Right lobe of liver (tissue), 6 donors: ENCODE measurements at places on chromosomes 1 and 21. TPM values are rescaled to one million over a fixed set of nuclear protein-coding genes. Genes with fewer than 3 reads are reported as not detected.

Gene CHIA
- not detected for total RNA-seq

Gene PLA2G2D
- total RNA-seq = not detected

DNA sequence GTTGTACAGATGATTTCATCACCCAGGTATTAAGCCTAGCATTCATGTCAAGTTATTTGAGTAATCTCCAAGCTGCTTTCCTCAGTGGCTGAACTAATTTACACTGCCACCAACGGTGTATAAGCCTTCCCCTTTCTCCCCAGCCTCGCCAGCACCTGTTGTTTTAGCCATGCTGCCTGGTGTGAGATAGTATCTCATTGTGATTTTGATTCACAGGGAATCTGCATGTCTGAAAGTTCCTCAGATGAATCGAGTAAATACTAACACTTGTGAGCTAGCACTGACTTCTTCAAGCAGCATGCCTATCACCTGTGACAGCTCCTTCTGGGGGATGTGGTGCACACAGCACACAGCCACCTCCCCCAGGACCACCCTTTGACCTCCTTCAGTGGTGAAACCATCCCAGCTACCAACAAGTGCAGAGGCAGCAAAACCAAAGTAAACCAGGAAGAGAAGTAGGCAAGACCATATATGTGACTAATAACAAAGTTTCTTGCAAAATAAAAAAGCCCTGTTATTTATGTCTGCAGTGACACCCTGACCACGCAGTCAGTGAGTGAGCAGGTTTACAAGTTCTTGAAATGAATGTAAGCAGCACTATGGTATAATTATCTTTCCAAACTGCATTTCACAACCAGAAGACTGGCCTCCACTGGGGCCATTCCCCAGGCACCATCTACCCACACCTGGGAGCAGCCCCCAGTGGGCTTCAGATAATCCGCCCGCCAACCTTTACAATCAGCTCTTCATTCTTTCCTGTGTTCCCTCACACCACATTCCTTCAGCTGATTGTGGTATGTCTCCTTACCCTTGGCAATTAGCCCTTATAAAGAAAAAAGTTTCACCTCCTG, 173.8 kb downstream of the ETS2 start:
- no peak for DNase-seq

DNA sequence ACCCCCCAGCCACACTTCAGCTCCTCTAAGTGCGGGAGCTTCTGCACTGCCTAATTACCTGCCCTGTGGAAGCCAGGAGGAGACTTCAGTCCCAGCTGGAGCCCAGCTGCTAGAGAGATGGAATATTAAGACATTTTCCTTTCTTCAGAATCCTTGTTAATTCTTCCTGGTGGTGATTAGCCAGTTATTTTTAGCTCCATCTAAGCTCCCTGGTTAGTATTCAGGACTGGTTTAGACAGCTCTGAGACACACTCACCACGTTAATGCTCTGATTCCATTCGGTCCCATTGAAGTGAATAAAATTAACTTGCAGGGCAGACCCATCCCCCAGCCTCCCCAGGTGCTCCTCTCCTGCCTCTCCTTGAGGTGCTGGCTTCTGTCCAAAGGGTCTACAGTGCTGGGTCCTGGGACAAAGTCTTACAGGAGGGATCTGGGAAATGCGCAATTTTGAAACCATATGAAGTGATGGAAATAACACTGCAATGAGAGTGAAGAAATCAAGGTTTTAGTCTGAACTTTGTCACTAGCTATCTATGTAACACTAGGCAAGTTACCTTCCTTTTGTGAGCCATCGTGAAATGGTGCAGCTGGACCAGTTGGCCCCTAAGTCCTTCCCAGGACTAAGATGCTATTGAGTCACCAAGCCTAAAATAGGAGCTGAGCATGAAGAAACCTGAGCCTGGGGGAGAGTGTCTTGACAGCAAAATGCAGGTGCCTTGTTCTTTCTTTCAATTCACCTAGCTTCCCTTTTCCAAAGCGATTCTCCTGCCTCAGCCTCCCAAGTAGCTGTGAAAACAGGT, 117.4 kb upstream of the ATP1A1 start:
- DNase-seq = no peak

DNA sequence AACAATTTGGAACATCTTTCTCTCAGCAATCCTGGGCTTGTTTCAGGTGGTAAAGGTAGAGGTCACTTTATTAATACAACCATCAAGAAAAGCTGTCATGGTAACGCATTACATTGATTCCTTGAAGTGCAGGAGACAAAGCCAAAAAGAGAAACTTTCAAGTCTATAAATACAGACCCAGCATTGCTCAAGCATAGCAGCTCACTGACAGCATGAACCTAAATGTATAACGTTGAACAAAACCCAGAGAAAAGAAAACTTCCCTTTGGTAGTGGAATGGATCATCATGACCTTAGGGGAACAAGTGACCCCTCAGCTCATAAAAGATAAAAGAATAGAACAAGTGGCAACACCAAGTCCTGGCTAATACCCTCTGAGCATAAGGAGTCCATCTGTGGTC, 332.2 kb downstream of the NTNG1 start:
- DNase-seq = no peak

- no peak for DNase-seq
Observed at GRCh38 chr21:16422702-16423101, 692.9 kb downstream of the USP25 start.

DNA sequence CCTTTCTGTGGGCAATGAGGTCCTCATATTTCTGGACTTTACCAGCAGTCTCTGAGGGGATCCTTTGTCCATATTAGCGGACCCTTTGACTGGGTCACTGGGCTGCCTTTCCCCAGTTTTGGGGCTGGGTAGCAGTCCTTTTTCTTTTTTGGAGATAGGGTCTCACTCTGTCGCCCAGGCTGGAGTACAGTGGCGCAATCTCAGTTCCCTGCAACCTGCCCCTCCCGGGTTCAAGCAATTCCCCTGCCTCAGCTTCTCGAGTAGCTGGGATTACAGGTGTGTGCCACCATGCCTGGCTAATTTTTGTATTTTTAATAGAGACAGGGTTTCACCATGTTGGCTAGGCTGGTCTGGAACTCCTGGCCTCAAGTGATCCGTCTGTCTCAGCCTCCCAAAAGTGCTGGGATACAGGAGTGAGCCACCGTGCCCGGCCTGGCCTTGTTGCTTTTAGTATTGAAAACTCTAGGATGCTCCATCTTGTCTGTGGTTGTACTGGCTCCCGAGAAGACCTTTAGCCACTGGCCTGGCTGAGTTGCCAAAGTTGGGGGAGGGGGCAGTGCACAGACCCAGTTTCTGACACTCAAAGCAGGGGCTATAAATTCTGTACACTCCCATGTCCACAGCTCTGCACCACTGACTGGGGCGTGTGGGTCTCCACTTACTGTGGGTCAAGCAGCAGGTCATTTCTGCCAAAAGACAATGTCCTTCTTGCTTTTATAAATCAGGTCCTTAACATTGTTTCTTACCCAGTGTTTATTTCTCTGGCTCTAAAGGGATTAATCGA, 33.1 kb downstream of the MAN1C1 start:
- no peak for DNase-seq

GRCh38 chr1:64948905-64949833, 17.2 kb downstream of the JAK1 start:
- no peak for DNase-seq

- DNase-seq = no peak
Observed at GRCh38 chr1:43754892-43755291, 47.6 kb downstream of the ST3GAL3 start.

DNA sequence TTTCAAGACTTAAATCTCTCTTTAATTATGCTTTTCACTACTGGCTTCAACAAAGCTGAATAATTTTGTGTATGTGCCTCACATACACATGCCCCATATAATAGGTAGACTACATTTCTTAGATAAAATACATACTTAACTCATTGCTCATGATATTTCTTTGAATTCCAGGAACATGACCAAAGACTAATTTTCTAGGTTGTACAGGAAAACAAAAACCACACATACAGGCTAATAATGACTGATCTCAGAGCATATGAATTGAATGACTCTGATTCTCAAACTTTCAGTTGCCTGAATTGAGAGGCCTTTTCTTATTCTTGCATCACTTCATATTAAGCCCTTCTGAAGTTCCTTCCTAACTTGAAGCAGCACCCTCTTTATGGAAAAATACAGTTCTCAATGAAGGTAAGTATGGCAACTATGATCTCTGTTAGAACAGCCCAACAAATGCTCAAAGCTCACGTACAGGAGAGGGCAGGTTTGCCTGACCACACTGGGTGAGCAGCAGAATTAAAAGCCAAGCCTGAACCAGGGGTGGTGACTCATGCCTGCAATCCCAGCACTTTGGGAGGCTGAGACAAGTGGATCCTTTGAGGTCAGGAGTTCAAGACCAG, 22.6 kb upstream of the UAP1 start:
- DNase-seq = no peak

DNA sequence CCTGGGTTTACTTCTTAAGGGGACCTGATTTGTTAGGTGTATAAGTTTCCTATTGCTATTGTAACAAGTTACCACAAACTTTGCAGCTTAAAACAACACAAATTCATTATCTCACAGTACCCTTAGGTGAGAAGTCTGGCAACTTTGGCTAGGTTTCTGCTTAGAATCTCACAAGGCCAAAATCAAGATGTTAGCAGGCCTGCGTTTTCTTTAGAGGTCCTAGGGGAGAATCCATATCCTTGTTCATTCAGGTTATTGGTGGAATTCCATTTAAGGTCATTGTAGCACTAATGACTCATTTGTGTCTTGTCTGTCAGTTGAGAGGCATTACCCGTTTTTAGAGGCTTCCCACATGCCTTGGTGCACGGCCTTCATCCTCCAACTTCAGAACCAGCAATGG, 8.2 kb upstream of the SH2D1B start:
- no peak for DNase-seq
